ENCODE measurements at places on chromosomes 3 and 15.

DNA sequence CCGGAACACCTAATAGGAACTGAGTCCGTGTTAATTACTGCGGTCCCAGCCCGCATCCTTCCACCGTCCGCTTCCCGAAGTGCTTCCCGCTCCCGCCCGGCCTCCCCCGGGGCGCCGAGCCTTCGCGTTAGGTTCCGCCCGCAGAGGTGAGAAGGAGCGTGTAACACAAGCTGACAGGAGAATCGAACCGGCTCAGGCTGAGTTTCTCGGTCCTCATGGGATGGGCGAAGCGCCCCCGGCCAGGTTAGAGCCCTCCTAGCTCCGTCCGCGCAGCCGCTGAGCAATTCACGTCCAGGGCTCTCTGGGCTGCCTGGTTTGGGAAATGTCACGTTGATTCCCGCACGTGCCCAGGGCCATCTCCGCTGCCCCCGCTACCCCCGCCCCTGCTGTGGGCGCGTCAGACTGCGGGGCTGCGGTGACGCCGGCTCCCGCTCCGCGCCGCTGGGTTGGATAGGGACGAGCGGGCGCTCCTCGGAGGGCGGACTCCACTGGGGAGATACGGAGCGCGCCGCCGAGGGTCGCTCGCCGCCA is 954 bp downstream of the CLDN11 start:
- ATAC-seq, result no peak

- no peak for ATAC-seq
Measured at GRCh38 chr3:177050501-177051237, 146.6 kb downstream of the TBL1XR1 start.

DNA sequence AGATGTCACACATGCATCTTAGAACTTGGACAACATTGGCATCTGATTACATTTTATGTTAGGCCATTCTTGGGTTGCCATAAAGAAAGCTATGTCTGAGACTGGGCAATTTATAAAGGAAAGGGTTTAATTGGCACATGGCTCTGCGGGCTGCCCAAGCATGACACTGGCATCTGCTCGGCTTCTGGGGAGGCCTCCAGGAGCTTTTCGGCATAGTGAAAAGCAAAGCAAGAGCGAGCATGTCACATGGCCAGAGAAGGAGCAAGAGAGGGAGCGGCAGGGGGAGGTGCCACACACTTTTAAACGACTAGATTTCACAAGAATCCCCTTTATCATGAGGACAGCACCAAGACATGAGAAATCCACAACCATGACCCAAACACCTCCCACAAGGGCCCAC is 11.3 kb downstream of the RYR3 start:
- ATAC-seq, result no peak

DNA sequence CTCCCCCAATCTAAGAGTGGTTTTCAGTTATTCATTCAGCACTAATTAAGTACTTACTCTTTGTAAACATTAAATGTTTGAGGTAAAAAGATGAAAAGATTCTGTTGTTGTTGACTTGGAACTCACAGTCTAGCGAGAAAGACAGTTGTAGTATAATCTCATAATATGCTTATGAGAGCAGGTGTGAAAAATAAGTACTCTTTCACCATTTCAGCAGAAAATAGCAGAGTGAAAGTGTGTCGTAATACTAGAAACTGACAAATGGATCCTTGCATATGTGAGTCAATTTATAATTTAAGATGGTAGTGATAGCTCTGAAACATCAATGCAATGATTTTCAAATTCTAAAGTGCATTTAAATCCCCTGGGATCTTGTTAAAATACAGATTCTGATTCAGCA is 618.8 kb upstream of the CCDC54 start:
- ATAC-seq, result no peak

DNA sequence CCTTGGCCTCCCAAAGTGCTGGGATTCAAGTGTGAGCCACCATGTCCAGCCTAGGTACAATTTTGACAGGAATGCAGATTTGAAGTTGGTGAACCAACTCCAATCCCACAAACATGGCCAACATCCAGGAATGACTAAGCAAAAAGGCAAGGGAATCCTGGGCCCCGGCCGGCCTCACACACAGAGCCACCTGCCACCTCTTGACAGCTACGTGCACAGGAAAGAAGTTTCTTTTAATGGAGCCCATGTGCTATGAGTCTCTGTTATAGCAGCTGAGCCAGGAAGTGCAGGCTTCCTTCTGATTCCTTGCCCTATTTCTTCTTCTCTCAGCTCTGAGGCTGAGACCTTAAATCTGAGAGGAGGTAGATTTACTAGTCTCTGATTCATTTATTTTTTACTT is 8.8 kb downstream of the TMEM40 start:
- no peak for ATAC-seq

- no peak for ATAC-seq
Measured at GRCh38 chr3:64686446-64686908, 1.3 kb downstream of the ADAMTS9 start.

DNA sequence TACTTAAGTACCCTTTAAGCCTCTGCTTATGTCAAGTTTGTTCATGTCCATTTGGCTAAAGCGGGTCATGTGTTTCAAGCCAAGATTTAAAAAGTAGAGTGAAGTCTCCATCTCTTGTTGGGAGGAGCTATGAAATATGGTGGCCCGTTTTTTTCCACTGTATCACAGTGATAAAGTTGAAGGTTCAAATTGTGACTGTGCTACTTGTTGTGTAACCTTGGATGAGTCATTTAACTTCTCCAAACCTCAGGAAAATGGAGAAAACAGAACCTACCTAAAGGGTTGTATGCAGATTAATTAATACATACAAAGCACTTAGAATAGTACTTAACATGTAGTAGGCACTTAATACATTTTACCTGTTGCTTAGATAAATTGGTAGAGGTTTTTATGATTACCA is 43.4 kb downstream of the SNAPC5 start:
- no peak for ATAC-seq

- ATAC-seq, result no peak
Measured at GRCh38 chr3:28150465-28151206, 90.8 kb upstream of the CMC1 start.

DNA sequence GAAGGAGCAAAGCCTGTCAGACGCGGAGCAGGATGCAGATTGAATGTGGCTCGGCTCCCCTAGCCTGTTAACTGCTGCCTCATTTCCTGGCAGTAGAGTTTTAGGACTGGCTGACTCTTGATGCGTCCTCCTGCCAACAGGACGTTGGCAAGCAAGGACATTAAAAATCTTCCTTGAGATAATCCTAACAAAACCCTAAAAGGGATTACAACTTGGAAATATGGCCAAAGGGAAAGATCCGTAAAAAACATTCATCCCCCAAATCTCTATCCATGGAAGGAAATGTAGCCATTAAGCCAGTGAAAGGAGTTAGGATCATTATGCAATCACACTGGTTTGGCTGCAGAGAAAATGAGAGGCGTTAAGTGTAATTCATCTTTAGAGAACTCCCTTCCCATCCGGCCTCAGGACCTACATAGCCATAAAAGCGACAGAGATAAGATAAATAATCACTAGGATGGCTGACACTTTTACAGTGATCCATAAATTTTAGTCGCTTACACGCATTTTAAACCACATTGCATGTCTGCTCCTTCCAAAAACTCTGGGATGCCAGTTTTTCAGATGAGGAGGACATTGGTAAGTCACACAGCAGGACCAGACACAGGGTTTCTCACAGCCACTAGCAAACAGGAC is 44.5 kb upstream of the C3orf80 start:
- ATAC-seq, result no peak

- ATAC-seq, result no peak
Measured at GRCh38 chr3:4574426-4574965, 81.3 kb downstream of the ITPR1 start.

DNA sequence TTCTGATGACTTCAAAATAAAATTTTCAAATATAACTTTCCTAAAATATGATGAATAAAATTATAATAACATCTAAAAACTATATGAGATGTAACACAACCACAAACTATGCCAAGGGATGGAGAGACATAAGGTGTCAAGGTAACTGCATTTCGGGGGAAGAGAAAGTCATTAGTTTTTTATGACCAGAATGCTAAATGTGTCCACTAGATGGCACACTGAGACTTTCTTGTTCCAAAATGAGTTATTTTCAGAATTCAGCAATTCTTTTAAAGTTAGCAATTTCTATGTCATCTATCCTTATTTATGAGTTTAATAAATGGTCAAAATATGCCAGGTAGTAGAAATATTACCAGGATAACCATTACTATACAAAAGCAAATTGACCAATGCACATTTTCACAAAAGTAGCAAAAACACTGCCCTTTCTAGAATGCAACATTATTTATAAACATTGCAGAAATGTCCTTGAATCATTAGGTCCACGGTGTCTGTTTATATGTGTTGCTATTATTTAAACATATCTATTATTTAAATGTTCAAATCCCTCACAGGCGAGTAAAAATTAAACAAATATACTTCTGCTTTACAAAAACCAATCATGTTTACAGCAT is 374.2 kb downstream of the PLCL2 start:
- ATAC-seq, result no peak

- ATAC-seq, result no peak
Measured at GRCh38 chr15:31214158-31214863, 112.3 kb upstream of the KLF13 start.

DNA sequence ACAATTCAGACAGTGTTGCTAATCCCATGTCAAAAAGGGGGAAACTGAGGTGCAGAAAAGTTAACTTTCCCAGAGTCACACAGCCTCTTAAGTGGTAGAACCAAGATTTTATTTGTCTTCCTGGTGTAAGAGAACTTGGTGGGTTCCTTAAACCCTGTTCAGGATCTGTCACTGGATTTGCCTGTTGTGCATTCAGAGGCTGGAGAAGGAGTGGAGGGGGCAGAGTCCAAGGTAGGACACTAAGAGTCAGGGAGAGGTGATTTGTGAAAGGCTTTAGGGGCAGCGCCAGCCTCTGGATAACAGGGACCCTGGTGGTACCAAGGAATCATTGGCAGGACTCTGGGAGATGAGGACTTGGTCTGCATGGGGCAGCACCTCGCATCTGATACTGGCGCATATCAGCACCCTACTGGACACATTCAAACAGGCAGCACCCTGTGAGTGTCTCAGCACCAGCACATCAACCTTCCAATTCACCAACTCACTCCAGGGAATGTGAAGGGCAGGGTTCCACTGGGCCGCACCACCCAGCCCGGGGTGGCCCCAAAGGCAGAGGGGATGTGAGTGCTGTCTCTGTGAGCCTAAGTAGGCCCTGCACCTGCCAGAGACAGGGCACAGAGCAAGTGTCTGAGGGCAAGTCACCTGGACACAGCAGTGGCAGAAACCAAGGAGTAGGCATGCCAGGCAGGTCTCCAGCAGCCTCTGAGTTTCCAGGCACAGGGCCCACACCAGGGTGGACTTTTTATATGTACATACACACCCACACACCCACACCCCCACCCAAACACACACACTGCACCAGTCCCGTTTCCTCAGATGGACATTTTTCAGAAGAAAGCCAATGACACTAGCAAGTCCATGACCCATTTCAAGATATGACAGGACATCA is 71.6 kb downstream of the LIPC start:
- no peak for ATAC-seq

DNA sequence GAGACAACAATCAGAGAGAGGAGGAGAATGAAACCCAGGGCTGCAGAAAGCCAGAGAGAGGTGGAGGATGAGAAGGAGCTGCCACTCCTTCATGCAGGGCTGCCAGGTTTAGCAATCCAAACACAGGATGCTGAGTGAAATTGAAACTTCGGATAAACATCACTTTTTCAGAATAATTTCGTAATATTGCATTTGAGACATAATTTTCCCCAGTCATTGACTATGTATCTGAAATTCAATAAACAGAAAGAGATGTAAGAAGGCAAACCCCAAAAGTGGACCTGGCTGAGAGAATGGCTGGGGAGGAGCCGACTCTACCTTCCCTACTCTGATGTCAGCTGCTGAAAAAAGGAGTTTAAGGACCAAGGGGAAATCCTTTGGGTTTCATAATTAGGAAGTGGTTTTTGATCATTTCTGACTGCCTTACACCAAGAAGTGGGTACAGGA is 33.8 kb downstream of the SLC9A9 start:
- no peak for ATAC-seq

GRCh38 chr15:48565560-48566482 is 79.7 kb downstream of the FBN1 start:
- no peak for ATAC-seq

- ATAC-seq, result peak; percentile 87
Measured at GRCh38 chr3:197002701-197003454, 26.7 kb downstream of the MELTF start.

GRCh38 chr15:55770261-55770660 is 27.3 kb upstream of the PRTG start:
- no peak for ATAC-seq

DNA sequence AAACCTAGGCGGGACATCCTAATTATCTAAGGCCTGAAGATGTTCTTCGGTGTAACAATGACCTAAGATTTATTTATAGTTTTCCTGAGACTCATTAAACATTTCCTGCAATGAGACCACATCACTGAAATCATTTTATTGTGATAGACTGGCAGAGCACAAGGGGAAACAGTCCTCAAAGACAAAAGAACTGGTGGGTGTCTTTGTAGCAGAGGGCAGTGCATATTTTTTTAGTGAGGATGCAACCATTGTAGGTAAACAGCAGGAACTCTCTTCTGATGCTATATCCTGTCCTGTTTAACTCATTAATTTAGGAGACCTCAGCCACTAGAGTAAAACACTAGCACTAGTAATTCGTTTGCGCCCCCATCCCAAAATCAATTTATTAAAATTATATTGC is 100.0 kb downstream of the MAGI1 start:
- no peak for ATAC-seq

DNA sequence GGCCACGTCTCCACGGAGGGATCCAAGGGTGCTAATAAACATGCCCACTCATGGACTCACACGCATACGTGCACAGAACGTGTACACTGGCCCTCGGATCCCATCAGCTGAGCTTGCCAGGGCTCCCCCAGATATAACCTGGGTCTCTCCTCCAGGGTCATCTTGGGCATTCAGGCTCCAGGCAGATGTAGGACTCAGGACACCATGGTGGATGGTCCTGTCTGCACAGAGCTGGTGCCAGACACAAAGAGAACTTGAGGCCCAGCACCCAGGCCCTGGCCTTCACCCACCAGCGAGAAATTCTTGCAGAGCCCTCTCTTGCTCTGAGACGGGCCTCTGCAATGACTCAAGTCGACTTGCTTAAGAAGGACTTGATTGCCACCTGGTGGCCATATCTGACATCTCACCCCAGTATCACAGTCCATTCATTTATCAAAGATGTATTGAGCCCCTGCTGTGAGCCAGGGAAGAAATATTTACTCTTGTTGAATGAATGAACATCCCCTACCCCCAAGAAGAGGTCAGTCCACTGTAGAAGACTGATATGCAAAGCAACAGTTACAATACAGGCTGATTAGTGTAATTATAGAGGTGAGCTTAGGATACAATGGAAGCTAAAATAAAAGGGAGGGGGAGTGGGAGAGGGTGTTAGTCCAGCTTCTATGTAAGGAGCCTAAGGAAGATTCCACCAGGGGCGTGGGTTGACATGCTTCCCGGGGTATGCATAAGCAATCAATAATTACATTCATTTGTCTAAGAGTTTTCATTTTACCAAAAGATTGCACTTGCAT is 34.2 kb upstream of the VPS8 start:
- peak; percentile 88 for ATAC-seq
